HepG2 (cell line): ENCODE measurements at places on chromosomes 5 and 9. TPM values are rescaled to one million over a fixed set of nuclear protein-coding genes. Genes with fewer than 3 reads are reported as not detected.

DNA sequence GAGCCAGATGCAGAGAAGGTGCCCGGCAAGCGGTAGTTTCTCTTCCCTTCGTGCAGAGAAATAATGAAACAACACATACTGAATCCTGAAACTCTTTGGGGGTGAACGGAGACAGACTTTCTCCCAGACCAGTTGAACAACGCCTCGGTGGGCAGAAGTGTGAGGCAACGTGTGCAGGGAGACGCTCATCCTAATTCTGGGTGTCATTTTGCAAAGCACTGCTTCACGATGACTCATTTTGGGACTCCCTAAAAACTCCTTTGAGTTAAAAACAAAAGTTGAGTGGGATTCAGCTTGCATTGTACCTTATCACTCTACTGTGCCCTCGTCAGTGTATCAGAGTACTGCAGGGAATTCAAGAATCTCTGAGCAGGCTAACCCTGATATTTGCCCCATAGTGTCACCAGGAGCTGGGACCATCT lies 3.5 kb upstream of the NEK6 start:
- no peak for DNase-seq

DNA sequence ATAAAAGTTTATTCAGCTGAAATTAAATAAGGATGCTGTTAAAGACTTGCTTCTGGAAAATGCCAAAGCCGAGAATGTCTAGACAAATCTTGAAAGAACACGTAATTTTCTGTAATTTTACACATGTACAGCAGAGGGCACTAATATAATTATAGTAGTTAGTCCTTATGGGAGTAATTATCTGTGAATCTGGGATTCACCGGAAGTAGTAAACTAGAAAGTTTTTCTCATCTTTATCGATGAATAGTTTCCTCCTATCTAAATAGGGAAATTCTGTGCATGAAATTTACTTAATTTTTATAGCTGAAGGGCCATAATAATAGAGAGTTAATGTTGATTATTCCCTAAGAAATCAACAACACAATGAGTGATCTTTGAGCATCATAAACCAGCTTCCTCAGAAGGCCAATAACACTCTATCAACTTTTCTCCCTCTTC lies 18.4 kb upstream of the CNTLN start:
- peak; percentile 20 for DNase-seq

- DNase-seq, result no peak
These were observed 420.3 kb downstream of the GABRG2 start for GRCh38 chr5:162487528-162488525.

GRCh38 chr5:36657563-36657995 lies 51.2 kb downstream of the SLC1A3 start:
- DNase-seq, result peak; percentile 4

DNA sequence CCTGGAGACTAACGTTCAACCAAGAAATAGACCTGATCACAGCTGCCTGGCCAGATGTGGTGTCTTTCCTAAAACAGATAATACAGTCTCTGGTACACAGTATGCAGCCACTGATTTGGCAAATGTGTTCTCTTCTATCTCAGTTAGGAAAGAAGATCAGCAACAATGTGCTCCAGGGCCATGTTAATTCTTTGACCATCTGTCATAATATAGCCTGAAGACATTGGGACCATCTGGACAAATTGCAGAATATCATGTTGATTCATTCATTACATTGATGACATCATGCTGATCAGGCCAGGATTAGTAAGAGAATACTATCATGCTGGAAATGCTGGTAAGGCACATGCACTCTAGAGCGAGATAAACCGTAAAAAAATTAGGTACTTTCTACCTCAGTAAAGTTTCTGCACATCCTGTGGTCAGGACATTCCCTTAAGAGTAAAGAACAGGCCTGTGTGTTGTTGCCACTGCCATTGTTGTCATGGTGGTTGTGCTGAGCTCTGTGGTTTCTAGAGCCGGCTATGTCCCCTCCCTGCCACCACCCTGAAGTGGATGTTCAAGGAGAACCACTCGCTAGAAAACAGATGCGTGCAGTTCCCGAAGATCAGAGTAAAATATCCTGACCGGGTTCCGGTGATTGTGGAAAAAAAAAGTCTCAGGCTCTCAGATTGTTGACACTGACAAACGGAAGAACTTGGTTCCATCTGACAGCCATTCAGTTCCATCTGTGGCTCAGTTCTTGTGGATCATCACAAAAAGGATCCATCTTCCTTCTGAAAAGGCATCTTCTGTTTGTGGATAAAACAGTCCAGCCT lies 6.4 kb upstream of the JMY start:
- DNase-seq, result no peak

The FOXD4L5 gene
- 0.22 TPM in 1 of 2 replicates, not detected in the other for total RNA-seq

- DNase-seq, result no peak
These were observed 306.8 kb upstream of the DMAC1 start for GRCh38 chr9:8106362-8106761.

- DNase-seq, result no peak
These were observed 18.5 kb downstream of the P4HA2 start for GRCh38 chr5:132209131-132209530.
